T follicular helper cell (primary cell): ENCODE measurements at places on chromosomes 1 and 21.

DNA sequence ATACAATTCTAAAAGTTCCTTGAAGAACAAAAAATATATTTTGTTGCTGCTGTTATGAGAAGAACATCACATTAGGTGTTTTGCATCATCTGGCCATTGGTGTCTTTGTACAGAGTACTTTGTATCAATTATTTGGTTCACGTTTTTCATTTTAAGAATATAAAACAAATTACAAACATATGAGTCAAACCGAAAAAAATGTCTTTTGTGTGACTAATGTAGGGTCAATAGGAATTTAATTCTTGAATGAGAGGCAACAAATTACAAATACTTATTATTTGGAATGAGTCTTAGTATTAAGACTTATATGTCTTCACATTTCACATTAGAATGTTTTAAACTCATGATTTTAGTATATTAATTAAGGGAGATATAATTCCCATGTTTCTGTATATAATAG is 54.8 kb downstream of the NR5A2 start:
- no peak for DNase-seq

- DNase-seq, result no peak
Measured at GRCh38 chr1:187396226-187396625, 567.5 kb downstream of the PLA2G4A start.

- no peak for DNase-seq
Measured at GRCh38 chr1:151377150-151377884, 4.8 kb upstream of the SELENBP1 start.

DNA sequence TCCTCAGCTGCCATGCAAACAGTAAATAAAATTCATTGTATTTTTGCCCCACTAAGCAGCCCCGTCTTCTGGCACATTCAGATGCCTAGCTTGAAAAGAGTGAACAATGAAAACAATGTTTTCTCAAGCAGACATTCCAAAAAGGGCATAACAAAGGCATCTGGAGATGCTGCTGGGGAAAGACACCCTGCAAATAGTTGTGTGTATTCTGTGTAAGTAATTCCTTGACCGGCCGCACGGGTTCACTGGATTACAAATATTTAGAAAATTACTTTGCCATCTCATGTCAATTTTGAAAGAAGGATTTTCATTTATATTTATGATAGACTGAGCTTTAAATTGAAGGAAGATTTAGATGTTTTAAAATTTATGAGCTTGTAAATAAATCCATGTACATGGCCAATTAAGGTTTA is 142.2 kb downstream of the SLC45A1 start:
- no peak for DNase-seq

- DNase-seq, result no peak
Measured at GRCh38 chr21:45016406-45017038, 57.9 kb upstream of the ADARB1 start.

GRCh38 chr1:5811419-5811818 is 180.8 kb downstream of the NPHP4 start:
- no peak for DNase-seq

DNA sequence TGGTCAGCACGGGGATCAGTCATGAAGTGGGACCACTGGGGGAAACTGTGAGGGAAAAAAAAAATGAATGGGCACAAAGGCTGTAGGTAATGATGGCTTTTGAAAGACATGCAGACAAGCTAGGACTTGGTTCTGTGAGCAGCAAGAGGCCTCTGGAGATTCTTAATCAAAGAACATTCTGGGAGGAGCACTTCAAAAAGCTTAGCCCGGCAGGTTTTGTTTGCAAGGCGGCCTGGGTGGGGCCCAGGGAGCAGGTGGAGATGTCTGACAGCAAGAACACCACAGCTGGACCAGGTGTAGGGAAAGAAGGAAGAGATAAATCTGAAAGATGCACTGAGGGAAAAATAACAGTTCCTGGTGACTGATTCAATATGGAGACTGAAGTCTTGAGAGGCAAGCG is 6.0 kb downstream of the TEX35 start:
- DNase-seq, result no peak

DNA sequence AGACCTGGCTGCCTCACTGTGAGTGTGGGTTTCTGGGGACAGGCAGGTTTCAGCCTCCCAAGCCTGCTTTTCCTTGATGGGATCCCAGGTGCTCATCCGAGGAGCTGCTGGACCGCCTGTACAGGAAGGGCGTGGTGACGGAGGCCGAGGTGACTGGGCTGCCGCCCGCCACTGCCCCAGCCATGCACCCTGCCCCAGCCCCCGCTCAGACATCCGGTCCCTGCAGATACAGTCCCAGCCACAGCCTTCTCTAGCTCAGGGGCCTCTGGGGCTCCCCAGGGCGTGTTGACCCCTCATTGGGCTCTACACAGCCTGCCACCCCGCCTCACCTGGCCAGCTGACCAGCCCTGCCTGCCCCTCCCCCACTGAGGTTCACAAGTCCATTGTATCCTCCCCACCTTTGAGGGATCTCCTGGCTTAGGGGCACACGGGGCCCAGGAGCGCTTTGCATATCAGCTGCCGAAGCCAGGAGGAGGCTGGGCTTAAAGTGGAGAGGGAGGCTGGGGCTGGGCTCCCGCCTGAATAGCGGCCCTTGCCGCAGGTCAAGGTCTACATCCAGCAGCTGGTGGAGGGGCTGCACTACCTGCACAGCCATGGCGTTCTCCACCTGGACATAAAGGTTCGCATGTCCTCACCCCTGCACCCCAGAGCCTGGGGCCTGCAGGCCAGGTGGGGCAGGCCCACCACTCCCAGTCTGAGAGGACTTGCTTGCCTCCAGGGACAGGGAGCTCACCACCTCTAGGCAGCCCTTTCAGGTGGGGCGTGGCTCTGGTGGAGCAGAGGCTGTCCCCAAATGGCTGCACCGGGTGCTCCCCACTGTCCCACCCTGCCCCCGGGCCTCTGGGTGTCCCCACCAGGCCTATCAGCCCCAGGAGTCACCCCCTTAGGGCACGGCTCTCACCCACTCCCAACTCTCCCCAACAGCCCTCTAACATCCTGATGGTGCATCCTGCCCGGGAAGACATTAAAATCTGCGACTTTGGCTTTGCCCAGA is 38.5 kb downstream of the TRIM11 start:
- no peak for DNase-seq

GRCh38 chr1:206439205-206439604 is 31.1 kb upstream of the IKBKE start:
- DNase-seq, result no peak

- DNase-seq, result no peak
Measured at GRCh38 chr1:24828887-24829192, 83.6 kb downstream of the CLIC4 start.

DNA sequence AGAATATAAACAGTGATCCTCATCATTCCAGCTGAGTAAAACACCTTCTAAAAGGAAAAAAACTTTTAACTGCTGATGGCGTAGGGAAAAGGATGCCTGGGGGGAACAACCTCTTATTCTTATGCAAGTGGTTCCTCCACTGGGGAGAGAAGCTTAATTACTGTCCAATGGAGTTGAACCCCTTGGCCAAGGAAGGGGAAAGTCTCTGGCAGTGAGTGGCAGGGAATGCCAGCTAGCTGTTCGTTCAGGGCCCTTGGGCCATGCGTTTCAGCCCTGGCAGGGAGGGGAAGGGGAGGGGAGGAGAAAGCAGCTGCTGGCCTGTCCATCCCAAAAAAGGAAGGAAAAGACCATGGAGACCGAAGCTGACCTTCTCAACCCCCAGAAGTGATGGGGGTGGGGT is 22.6 kb upstream of the SYCP1 start:
- DNase-seq, result no peak

DNA sequence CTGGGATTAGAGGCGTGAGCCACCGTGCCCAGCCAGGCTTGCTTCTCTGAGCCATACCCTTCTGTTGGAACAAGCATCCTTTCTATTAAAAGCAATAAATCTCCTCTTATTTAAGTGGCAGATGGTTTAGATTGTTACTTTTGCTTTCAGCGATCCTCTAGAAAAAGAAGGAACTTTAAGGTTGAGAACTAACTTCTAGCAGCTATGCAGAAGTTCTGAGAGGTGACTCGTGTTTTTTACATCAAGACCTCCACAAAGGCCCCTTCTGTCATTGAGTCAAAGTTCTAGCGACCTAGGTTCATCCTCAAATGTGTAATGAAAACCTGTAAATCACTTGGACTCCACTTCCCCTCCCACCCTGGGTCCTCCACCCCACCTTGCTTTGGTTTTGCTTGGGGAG is 30.8 kb downstream of the PLEKHO1 start:
- DNase-seq, result no peak

DNA sequence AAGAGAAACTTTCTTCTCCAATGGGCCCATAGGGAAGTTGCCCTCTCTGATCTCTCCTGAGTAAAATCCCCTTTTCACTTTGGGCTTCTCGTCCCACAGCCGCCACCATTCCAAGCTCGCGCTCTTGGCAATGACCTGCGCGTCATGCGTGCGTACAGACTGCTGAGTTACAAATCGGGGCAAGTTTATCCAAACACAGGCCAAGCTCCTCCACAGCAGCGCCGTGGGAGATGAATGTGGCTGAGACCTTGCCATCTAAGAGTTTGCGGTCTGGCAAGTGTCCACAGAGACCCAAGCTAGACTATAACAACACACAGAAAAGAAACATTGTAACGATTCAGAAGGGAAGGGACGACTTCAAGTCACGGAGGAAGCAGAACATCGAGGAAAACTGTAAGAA is 116.3 kb upstream of the SOD1 start:
- DNase-seq, result no peak

DNA sequence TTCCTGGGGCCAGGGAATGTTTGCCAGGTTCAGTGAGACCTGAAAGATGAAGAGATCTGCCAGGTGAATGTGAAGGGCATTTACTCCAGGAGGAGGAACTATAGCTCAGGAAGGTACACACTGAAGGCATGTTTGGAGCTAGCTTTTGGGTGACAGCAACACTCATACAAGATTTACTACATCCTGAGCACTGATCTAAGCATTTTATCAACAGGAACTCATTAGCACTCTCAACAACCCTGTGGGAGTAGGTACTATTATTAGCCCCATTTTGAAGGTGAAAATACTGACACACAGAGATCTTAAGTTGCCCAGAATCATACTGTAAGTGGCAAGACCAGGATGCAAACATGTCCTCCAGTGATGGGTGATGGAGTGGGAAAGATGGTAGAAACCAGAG is 6.7 kb downstream of the GADD45A start:
- no peak for DNase-seq

DNA sequence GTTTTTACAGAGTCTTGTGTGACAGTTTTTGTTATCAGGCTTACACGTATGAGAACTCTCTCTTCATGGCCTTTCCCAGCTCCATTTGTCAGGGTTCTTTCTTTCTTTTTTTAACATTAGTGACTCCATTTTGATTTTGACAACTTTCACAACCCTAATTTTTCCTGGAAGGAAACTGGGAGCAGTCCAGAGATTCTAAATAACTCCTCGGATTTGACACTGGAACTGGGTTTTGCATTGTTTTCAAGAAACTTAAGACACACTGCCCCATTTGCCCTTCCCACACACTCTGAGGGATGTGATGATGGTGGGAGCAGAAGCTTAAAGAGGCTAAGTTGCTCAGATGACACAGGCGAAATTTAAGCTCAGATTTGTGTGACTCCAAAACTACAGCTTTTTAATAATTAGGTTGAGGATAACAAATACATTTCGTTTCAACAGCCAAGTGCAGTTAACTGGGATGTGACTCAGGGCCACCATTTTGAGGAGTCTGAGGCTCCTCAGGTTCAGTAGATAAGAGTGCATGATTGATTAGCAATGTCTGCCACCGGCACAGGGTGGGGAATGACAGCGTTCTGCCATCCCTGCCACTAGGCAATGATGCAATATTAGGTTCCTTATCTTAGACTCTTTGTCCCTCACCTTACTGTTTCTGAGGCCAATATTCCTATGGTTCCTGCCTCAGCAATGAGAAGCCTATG is 95.1 kb upstream of the ATP1A1 start:
- DNase-seq, result no peak

DNA sequence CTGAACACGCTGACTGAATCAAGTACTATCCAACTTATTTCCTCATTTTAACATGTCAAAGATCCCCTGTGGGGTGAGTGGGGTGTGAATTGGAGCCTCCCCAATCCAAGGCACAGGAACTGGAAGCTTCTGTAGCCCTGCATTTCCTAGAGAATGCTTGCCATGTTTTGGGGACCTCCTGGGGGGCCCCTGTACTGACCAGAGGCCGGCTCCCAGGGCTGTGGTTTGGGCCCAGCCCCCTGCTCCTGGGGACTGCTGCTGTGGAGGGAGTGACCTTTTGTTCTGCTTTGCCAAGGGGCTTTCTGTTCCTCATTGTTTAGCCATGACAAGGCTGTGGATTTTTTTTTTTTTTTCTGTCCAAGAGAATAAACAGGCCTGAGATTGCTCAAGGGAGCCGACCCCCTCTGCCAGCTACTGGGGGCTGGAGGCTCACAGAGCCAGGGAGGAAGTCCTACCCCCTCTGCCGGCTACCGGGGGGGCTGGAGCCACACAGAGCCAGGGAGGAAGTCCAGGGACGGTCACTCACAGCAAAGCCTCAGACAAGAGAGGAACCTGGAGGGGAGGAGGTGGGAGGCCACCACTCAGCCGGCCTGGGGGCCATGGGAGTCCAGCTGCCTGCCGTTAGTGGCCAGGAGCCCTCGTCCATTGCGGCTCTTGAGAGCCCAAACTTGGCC is 17.4 kb downstream of the TNFRSF1B start:
- no peak for DNase-seq

DNA sequence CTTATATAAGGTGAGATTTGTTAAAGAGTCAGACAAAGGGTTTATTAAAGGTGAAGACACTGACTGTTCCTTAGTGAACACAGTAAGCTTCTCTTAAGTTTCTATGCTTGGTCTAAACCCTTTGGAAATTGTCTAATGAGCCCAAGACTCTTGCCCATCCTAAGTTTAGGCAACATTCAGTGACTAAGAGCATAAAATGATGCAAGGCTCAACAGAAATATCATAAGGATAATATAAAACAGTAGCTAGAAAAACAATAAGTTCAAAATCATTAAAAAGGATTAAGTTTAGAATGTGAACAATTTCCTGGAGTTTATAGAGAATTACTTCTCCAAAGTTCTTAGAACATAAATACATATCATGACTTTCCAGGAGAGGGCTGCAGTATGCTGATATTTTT is 108.9 kb upstream of the PDC start:
- no peak for DNase-seq

DNA sequence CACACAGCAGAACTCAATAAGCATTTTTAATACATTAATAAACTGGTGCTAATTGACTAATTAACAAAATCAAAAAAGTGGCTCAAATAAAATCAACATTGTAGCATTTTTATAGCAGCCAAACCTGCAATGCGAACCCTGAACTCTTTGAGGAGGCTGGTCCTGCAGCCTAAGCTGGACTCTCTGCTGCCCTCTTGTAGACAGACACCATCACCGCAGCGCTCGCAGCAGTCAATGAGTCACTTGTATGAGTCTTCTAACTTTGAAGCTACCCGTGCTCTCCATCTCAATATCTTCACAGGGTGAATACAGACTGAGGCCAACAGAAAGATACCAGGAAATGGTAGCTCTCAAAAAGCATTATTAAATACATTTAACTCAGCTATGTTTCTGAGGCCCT is 9.7 kb upstream of the KRTAP7-1 start:
- DNase-seq, result no peak

GRCh38 chr1:225449774-225450173 is 21.9 kb upstream of the LBR start:
- no peak for DNase-seq

- DNase-seq, result no peak
Measured at GRCh38 chr1:86259390-86259789, 102.8 kb upstream of the COL24A1 start.

- peak; percentile 4 for DNase-seq
Measured at GRCh38 chr1:235336903-235337302, 8.5 kb downstream of the GGPS1 start.

- no peak for DNase-seq
Measured at GRCh38 chr1:32924881-32925344, 23.7 kb upstream of the TMEM54 start.
